ENCODE measurements at places on chromosomes 16 and 17.

GRCh38 chr17:66313995-66314659 lies 11.7 kb downstream of the PRKCA start:
- no peak for DNase-seq

- peak; percentile 20 for DNase-seq
Measured at GRCh38 chr16:25126820-25127232, 15.3 kb downstream of the LCMT1 start.

DNA sequence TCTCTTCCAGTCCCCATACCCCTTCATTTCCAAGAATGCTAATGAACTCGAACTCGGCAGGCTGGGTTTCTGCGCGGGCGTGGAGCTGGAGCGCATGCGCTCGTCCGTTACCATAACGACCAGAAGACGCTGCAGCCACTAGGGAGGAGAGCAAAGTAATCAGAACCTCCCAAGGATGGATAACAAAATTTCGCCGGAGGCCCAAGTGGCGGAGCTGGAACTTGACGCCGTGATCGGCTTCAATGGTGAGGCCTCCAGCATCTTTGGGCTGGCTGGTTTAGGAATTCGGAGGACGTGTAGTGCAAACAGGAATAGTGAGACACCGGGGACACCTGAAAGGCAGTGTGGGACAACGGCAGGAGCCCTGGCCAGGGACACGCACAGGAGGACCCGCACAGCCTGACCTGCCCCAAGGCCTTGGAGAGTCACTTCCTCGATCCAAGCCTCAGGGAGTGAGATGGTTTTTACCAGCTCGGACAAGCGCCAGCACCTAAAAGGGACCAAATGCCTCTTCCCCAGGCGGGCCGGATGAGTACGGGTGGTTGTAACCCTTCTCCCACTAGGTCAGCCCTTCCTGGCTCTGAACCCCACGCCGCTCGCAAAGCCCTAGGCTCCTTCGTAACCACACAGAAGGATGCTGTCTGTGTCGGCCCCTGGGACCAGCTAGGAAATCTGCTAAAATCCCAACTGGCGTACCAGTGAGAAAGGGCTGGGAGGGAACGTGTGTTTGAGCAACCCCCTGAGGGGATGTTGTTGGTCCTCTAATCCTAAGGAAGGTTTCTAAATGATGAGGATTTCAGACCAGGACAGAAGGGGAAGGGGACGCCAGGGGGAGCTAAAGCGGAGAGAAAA lies at the start of gene CFAP52:
CFAP52 (plus strand) TSS at position 122 of the 852 bp plus-strand sequence; CDS start at position 176, 54 bp downstream.
- DNase-seq: peak; percentile 65

DNA sequence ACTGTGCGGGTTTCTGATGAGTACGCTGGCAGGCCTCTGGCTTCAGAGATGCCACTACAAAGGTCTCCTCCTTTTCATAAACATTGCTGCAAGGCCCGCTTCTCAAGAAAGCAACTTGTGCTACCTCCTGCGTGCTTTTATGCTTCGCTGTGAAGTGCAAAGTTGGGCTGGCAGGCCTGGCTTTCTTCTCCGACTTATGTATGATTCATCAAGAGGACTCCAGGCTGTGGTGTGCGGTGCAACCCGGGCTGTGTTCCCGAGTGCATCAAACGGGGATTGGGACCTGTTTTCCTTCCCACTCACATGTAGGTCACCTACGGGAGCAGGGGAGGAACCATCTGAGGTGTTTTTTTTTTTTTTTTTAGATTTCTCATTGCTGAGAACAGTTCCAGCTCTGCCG lies 534.1 kb downstream of the WWOX start:
- no peak for DNase-seq

- DNase-seq: no peak
Measured at GRCh38 chr16:23020084-23020483, 129.2 kb downstream of the USP31 start.

GRCh38 chr17:32323046-32323445 lies 18.9 kb downstream of the C17orf75 start:
- DNase-seq: no peak

- DNase-seq: no peak
Measured at GRCh38 chr17:2445638-2446037, 44.8 kb upstream of the MNT start.

DNA sequence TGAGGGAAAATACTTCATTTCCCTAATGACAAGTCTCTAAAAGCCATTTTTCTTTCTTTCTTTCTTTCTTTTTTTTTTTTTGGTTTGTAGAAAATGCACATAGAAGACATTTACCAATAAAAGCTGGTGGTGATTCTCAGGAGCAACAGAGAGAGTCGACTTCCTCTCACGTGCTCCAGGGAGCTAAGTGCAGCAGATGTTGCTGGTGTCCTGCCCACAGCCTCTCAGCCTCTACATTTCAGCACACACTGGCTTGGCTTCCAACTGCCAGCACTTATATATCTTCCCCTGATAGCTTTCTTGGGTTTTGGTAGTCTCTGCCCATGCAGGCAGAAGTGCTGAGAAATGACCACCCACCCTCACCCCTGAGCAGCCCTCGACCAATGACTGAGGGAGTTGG lies 58.4 kb upstream of the MARCHF10 start:
- DNase-seq: no peak

Measured in stimulated activated CD4-positive, alpha-beta T cell treated with anti-CD3 and anti-CD28 coated beads, Interleukin-4, amount 100 ng/mL, for 48 hours (primary cell).